ENCODE measurements at places on chromosomes 6 and 20. TPM values are rescaled to one million over a fixed set of nuclear protein-coding genes. Genes with fewer than 3 reads are reported as not detected.

Gene CDH22
- 4.0 TPM for polyA plus RNA-seq

Gene CYP24A1
- polyA plus RNA-seq, result not detected

DNA sequence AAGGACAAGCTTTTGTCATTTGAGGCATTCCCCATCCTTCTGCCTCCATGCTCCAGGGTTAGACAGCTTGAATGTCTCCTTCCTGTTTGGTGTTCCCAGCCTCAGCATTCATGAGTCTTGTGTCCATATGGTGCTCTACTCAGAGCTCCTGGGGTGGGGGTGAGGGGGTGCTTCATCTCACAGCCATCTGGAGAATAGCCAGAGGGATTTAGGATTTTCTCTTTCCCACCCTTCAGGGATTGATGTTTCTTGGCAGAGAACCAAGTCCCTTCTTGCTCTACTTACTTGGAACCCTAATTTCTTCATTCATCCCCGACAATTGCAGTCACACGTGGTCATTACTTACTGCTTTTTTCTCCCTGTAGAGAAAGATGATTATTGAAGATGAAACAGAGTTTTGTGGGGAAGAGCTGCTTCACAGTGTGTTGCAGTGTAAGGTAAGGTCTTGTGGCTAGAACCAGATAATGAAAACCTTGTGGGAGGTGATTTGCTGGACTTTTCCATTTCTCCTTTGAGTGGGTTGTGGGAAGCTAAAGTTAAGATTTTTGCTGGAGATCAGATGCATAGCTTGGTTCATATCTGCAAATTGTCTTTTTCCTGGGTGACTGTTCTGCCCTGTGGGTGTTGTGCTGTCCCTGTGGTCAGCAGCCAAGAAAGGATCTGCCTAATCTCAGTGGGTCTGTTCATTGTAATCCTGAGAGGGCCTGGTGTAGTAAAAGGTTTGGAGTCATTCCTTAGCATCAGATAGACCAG, 18.6 kb downstream of the CMTR1 start:
- DNase-seq, result no peak

DNA sequence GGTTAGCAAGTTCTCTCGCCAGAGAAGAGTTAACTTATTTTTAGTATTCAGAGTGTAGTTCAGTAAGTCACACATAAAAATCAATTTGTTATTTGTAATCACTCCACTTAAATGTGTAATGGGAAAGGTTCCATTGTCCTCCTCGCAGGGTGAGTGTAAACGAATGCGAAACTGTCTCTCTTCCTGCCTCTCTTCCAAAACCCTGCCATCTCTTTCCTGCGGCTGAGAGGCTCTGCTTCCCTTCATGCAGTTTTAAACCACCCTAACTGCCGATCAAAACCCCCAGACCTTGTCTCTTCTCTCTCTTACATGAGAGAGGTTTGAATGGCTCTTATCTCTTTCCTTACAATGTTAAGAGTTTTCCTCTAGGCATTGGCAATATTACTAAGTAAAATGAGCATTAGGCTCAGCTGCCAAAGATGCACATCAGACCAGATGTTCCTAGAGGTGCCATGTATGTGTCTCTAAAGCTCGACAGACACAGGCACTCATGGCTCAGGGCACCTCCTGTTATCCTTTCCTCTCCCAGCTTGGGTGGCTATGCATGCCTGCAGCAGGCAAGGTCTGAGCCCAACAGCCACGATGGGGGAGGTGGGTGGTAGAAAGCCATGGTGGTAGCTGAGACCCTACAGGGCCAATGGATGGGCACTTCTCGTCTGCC, 91.2 kb downstream of the JARID2 start:
- DNase-seq, result no peak

All from right cardiac atrium (tissue), 5 donors.